ENCODE measurements at places on chromosomes 3 and 15.
A peak's percentile ranks its signal among the peaks of the same experiment; 100 is the strongest.

- DNase-seq: no peak
These were observed 5.0 kb downstream of the GPR156 start for GRCh38 chr3:120280026-120280425.

DNA sequence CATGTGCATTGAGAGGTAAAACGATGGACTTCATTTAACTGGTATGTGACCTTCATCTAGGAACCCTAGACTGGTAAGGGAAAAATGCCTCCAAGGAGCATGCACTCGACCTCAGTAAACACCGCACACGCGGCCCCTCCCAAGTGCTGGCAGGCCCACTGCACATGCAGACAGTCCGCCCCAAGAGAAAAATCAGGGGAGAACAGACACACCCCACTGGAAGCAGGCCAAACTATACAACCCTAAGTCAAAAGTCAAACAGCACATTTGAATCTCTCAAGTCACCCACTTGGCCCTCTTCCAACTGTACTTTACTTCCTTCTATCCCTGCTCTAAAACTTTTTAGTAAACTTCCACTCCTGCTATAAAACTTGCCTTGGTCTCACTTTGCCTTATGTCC lies 250.1 kb upstream of the HES1 start:
- DNase-seq: no peak

GRCh38 chr15:66072616-66073361 lies 180.8 kb downstream of the MEGF11 start:
- no peak for DNase-seq

GRCh38 chr3:10954740-10955139 lies 37.8 kb upstream of the SLC6A1 start:
- DNase-seq: no peak

DNA sequence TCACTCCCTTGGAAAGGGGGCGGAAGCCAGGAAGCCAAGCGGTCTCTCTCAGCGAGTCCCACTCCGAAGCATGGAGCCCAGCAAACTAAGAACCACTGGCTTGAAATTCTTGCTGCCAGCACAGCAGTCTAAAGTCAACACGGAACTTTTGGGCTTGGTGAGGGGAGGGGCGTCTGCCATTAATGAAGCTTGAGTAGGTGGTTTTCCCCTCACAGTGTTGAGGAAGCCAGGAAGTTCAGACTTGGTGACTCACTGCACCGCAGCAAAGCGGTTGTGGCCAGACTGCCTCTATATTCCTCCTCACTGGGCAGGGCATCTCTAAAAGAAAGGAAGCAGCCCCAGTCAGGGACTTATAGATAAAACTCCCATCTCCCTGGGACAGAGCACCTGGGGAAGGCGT lies 665.4 kb upstream of the CBLB start:
- peak; percentile 3 for DNase-seq

- no peak for DNase-seq
These were observed 55.4 kb downstream of the ATP13A4 start for GRCh38 chr3:193499136-193499770.

- no peak for DNase-seq
These were observed 165.2 kb upstream of the NUDT16 start for GRCh38 chr3:131216330-131216729.

GRCh38 chr3:108006077-108006771 lies 84.6 kb downstream of the CD47 start:
- no peak for DNase-seq

GRCh38 chr3:129278966-129279906 lies 566 bp downstream of the HMCES start:
- DNase-seq: peak; percentile 19

GRCh38 chr3:42936157-42936981 lies 30.4 kb downstream of the ZNF662 start:
- DNase-seq: no peak

- DNase-seq: no peak
These were observed 109.7 kb upstream of the TRIM42 start for GRCh38 chr3:140568131-140568530.

DNA sequence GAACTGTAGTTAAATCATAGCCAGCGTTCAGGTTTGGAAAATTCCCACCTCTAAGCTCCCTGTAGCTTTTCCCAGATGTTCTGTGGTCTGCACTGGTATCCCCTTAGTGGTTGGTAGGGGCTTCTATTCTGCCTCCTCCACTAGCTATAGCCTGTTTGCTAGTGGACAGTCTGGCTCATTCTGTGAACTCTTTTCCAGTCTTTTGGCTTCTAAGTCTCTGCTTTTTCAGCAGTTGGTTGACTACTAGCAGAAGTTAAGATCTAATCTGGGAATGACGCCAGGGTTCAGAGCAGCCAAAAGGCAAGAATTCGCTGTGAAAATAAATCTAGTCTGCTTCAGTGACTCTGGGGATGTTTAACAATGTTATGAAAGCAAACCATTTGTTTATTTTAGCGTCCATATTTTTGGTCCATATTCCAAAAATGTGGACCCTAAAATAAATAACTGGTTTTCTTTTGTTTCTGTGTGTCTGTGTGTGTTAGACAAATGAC lies 73.7 kb upstream of the WDR72 start:
- no peak for DNase-seq

DNA sequence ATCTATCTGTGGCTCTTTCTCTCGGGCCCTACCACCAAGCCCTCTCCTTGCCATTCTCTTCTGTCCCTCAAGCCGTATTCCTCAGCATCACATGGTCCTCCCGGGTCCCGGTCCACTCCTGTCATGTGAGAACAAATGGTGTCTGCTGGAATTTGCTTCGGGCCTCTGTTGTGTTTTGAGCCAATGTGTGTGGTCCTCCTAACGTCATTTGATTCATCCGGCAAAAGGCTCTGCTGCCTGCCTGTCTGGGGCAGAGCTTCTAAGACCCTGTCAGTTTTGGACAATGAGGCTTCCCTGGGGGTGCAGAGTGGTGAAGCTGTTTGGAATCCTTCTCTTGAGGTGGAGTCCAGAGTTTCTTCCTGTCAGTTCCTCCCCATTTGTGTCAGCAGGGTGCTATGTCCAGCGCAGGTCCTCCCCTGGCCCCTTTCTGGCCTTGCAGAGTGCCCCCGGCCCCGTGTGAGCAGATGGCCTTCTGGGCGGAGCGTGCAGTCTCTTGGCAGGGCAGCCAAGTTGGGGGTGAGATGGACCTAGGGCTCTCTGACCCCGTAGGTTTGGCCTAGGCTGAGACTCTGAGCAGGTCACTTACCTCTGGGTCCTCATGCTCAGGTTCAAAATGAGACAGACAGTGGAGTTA lies 93.6 kb downstream of the APBA2 start:
- DNase-seq: no peak

DNA sequence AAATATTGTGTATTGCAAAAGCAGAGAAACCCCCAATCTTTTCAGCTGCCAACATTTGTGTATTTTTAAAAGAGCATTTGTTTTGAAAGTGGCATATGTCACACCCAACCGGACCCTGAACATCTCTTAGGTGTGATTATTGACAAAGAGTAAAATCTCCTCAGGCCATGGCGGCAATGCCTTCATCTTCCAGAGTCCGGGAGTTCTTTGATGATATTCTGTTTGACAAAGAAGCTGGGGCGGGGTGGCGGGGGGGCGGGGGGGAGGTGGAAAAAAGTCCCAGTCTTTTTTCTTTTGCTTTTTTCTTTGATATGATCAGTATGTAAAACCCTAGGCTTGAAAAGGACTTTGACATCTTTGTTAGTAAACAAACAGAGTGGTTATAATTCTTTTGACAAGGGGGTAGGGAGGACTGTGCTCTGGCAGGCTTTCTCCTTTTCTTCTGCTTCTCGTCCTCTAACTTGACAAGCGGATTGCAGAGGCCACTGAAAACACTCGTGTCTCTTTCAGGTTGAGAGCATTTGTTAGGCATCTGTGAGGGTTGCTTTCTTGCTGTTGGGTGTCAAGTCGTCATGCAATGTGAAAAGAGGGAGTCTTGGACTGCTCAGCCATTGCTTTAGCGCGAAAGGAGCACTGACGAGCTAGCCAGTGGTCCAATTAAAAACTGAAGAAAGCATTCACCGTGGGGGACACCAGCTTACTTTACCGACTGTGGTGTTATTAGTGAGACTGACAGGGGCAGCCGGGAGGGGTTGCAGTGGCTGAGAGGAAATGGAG lies 243.2 kb downstream of the NSUN3 start:
- no peak for DNase-seq

DNA sequence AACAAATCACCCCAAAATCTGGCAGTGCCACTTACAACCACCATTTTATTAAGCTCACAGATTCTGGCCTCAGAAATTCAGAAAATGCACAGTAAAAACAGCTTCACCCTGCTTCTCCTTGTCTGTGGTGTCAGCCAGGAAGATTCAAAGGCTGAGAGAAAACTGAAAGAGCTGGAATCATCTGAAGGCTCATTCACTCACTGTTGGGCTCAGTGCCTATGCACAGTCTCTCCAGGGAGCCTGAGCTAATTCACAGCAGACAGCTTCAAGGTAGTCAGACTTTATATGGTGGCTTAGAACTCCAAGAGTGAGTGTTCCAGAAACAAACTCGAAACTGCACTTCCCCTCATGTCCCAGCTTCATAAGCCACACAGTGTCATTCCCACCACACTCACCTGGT lies 16.5 kb upstream of the PLOD2 start:
- no peak for DNase-seq

DNA sequence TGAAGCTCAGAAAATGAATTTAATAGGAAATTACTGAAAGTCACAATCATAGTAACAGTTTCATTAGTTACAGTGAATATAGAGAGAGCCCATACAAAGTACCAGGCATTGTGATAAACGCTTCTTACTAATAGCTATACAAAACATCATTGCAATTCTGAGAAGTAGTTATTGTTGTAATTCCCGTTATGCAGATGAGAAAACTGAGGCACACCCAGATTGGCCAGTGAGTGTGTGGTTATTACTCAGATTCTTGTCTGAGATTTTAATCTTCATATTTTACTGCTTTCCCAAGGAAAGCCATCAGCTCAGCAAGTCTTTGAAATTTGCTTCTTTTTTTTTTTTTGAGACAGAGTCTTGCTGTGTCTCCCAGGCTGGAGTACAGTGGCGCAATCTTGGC lies 14.3 kb downstream of the FLNB start:
- DNase-seq: no peak

DNA sequence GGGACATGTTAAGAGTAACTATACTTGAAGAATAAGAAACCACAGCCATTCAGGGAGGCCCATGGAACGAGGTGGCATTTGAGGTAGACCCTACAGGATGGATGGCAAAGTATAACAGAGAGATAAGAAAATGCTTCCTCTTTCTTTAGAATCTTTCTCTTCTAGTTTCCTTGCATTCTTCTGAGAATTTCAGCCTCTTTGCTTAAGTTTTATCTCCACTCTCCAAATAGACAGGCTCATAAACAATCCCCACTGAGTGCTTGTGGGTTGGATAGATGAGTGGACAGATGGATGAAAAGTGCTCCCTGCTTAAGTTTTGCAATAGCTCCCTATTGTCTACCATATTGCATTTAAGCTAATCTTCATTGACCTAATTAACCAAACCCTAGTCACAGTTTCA lies 103.7 kb downstream of the MEX3B start:
- DNase-seq: no peak

- DNase-seq: no peak
These were observed at the start of gene PODXL2 for GRCh38 chr3:127628788-127629466. Gene PODXL2 (plus strand): TSS chr3:127629185. CDS start chr3:127629220, 35 bp downstream.

DNA sequence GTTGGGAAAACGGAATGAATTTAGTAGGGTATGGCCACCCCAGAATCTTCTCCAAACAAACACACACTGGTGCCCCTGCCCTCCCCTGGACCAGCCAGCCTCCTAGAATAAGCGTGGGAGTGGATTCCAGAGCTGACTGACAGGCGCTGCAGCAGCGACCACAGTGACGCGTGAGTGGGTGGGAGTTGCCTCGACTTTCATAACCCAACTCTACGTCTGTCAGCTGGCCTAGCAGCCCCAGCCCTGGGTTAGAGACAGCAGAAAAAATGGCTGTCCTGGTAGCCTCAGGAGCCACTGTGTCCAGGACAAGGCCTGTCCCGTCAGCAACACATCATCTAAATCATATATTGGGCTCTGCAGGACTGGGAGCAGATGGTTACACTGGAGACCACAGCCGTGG lies 10.0 kb downstream of the PLA2G4B start:
- DNase-seq: no peak

GRCh38 chr3:50655009-50655830 lies 19.5 kb upstream of the DOCK3 start:
- no peak for DNase-seq

DNA sequence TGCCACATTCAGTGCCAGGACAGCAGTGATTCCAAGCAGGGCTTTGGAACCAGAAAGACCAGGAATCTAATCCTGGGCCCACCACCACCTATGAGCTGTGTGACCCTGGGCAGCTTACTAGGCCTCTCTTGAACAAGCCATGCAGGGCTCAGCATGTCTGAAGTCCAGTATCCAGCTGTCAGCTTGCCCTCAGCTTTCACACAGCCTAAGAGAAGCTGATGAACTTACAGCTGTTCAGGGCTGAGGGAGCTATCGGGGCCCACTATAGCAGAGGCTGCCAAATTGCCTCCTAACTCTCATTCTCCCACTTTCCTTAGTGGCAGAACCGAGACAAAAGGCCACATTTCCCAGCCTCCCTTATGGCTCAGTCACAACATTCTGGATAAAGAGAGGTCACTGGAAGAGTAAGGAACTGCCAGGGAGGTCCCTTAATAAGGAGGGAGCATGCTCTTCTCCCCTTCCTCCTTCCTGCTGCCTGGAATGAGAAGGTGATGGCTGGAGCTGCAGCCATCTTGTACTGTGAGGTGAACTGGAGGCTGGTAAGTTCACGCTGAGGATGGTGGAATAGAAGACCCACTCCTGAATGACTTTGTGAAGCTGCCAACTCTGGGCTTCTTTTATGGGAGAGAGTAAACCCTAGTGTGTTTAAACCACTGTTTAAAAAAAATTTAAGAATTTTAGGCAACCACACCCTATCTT lies 34.5 kb downstream of the FEM1B start:
- DNase-seq: no peak

GRCh38 chr3:56459719-56460118 lies 8.5 kb downstream of the ERC2 start:
- DNase-seq: no peak

DNA sequence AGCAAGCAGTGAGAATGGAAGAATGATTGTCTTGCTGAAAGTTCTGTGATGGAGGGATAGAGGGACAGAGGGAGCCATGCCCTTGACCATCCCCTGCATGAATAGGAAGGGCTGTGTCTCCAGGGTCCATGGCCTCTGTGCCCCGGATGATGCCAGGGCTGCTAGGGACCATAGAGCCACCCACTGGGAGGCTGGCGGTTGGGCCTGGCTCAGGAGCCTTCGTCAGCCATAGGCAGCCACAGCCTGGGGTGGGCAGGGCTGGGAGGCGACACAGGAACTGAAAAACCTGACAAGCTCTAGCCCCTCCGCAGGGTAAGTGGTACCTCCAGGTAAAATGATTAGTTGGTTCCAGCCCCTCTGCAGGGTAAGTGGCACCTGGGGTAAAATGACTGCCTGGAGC lies 19.1 kb upstream of the LAMP3 start:
- DNase-seq: no peak

GRCh38 chr15:48332642-48333034 lies 1.4 kb downstream of the DUT start:
- no peak for DNase-seq

GRCh38 chr15:69887009-69887408 lies 210.7 kb downstream of the TLE3 start:
- DNase-seq: no peak

GRCh38 chr3:45792516-45793172 lies 3.7 kb downstream of the SLC6A20 start:
- DNase-seq: no peak

Measured in NCI-H1694 treated with DMSO at 0.1 percent for 48 hours (cell line).